ENCODE measurements at places on chromosomes 5 and 9.

- DNase-seq: no peak
Measured at GRCh38 chr5:143238620-143239019, 164.9 kb downstream of the NR3C1 start.

DNA sequence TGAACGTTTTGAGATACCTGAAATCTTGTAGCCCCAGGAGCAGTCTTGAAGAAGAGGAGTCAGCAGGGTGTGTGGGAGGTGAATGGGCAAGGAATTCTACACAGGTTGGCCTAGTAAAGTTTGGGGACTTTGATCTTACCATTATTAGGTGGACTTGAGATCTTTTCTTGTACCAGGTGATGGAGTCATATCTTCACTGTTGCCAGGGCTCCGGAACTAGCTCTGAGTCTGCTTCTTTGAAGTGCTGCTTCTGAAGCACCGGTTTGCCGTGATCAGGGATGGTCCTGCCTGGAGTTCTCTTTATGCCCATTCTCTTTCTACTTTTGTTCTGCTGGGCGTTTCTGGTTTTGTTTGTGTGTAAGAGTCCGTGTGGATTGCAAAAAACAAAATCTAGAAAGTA, 27.4 kb downstream of the RCL1 start:
- DNase-seq: no peak

- no peak for DNase-seq
Measured at GRCh38 chr5:104932431-104932830, 1369.8 kb upstream of the NUDT12 start.

DNA sequence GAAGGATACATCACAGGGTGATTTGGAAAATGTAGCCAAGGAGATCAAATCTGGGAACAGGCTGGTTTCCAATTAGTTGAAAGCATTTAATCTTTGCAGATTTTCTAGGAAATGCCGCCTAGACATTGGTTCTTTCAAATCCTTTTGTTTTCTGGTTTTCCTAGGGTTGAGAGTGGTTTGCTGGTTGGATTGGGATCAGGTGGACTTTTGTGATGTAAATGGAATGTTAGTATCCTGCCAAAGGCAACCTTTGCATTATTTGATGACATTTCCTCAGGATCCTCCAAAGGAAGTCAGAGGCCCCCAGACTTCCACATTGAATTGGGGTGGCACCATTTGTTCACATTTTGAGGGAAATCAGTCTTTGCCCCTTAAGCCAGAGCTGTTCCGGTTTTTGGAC, 245.5 kb upstream of the RPS23 start:
- no peak for DNase-seq

- no peak for DNase-seq
Measured at GRCh38 chr9:70255486-70255885, 3.3 kb upstream of the SMC5 start.

DNA sequence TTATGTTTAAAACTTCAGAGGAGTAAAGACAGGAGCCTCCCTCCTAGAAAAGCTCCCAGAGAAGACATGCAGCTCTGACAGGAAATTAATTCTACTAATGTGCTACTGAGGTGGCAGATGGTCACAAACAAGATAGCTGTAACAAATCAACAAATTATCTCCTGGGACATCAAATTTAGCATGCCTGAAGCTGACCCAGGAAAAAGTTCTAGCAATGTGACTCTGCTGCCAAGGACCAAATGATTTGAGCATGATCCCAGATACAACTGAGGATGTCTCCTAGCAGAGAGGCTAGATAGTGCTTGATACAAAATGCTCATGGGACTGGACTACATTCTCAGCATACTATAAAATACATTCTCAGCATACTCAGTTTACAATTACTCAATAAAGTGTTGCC, 413.5 kb upstream of the SMC2 start:
- DNase-seq: no peak

DNA sequence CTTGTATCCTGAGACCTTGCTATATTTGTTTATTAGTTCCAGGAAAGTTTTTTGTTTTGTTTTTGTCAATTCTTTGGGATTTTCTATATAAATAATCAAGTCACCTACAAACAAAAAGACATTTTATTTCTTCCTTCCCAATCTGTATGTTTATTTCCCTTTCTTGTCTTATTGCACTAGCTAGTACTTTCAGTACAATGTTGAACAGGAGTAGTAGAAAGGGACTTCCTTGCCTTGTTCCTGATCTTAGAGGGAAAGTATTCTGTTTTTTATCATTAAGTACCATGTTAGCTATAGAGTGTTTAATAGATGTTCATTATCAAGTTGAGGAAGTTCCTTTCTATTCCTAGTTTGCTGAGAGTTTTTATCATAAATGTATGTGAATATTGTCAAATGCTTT, 119.5 kb upstream of the TLE4 start:
- no peak for DNase-seq

DNA sequence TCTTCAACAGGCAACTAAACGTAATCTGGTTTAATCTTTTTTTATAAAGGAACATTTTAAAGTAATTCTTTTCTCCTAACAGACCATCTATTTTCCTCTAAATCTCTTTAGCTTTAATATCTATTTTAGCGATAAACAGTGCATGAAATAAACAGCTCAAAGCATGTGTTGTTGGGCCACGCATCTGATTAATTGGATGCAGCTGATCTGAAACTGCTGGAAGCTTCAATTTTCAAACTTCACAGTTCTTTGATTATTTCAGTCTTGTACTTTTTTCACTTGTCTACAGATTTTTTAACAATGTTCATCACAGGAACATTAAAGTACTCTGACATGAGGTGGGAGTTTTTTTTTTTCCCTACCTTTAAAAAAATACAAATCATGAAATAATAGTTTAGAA, 443.6 kb downstream of the HCN1 start:
- DNase-seq: no peak

DNA sequence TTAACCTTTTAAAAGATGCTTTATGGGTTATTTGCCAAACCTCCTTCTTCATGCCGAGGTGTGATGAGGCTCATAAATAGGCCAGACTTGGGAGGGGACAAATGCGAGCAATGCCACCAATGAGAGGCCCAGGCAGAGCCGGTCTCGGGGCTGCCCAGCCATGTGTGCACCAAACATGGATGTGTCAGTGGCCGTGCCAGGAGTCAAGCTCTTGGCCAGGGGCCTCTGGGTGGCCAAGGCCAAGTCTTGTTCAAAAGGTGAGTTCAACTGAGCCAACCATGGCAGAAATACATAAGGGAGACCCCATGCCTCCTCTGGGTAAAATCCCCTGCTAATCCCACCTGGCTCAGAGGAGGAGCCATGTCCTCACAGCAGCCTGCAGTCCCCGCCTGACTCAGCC, 10.9 kb upstream of the LCN15 start:
- DNase-seq: no peak

GRCh38 chr5:147956064-147956841, 49.9 kb upstream of the C5orf46 start:
- DNase-seq: no peak

All from CD14-positive monocyte (primary cell).